ENCODE measurements at places on chromosomes 2 and 18. TPM values are rescaled to one million over a fixed set of nuclear protein-coding genes. Genes with fewer than 3 reads are reported as not detected.
A peak's percentile ranks its signal among the peaks of the same experiment; 100 is the strongest.

Gene ABCG8
- not detected for total RNA-seq

DNA sequence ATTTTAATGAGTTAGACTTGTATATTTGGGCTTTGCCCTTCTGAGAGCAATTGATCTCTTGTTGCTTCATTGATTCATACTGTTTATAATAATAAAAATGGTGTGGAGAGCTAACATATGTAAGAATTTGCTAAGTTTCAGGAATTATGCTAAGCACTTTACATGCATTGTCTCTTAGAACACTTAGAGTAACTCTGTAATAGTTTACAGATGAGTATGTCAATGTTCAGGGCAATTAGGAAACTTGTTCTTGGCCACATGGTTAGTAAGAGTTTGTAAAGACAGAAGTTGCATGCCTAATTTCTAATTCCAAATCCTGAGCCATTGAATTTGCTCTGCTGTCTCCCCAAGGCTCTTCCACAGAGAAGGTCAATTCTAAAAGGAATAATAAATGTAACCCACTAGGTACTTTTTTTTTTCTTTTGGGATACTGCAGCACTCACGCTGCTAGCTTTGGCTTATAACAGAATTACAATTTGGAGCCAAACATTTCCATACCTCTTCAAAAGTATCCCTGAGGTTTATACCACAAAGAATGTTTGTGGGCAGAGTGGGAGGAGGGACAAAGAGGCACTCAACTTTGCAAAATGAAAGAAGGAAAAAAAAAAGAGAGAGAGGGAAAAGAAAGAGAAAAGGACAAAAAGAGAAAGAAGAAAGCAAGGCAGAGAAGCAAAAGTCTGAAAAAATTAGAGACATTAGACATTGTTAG is 232.4 kb downstream of the CALCRL start:
- peak; percentile 32 for DNase-seq

DNA sequence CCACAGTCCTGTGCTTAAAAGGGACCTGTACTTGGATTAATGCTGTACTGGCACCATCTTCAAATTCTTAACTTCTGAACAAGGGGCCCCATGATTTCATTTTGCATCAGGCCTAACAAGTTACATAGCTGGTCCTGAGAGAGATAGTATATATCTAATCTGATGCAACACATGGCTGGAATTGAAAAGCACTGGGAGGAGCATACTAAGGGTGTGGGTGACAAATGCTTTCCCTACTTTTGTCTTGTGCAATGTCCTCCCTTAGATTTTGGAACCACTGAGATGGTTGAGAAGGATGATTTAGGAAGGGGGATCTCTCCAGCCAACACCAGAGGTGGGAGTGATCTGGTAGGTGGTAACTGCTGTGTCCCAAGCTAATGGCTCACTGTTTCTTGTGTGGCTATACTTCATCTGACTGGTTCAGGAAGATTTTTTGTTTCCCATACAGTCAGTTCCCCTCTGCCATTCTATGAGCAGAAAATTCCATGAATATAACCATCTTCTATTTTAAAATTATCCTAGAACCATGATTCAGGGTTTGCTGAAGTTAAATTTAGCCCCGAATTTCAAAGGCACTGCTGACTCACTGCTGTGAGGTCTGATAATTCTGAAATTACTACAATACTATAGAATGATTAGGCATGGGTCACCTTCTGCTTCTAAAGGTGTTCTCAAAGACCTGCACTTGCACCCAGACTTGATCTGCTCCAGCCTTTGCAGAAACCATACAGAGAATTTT is 108.3 kb upstream of the NCKAP5 start:
- no peak for DNase-seq

DNA sequence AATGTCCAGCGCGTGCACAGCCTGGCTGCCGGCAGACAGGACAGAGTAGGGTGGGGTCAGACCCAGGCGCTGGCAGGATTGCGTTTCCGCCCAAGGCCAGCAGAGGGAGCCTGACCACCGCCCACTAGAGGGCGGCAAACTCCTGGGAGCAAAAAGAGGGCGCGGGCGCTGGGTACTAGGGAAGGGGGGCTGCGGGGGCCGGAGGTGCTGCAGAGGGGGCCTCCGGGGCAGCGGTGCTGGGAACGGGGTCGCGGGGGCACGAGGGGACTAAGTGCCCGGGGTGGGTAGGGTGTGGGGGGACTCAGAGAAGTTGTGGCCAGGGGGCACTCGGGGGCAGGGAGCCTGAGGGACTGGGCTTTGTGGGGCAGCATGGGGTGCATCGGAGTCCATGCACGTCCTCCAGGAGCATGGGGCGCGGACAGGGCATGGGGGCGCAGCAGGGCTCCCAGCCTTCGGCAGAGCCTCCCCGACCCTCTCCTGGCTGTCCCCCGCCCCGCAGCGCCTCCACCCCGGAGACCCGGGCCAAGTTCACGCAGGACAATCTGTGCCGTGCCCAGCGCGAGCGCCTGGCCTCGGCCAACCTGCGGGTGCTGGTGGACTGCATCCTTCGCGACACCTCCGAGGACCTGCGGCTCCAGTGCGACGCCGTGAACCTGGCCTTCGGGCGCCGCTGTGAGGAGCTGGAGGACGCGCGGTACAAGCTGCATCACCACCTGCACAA is 3.2 kb downstream of the TEKT4 start:
- no peak for DNase-seq

Data from renal cortical epithelial cell (primary cell).